ENCODE measurements at places on chromosomes 13 and 19. TPM values are rescaled to one million over a fixed set of nuclear protein-coding genes. Genes with fewer than 3 reads are reported as not detected.

The ZNF563 gene
- total RNA-seq, result 6.0 TPM

The ZNF560 gene
- not detected for total RNA-seq

The CCDC122 gene
- total RNA-seq, result 5.2 TPM

The KLK6 gene
- 8.8 TPM for total RNA-seq

DNA sequence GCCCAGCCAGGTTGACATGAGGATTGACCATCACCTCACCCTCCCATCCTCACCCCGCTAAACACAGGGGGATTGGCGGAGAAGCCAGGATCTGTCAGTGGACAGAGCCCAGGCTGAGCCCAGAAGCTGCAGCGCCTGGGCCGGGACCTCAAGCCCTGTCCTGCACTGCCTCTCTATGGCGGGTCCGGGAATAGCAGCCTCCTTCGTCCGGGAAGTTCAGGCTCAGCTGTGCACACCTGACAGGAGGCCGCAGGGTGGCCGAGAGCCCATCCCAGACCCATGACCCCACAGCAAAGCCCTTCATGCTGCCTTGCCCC, 67.8 kb downstream of the SPACA7 start:
- peak; percentile 74 for DNase-seq

DNA sequence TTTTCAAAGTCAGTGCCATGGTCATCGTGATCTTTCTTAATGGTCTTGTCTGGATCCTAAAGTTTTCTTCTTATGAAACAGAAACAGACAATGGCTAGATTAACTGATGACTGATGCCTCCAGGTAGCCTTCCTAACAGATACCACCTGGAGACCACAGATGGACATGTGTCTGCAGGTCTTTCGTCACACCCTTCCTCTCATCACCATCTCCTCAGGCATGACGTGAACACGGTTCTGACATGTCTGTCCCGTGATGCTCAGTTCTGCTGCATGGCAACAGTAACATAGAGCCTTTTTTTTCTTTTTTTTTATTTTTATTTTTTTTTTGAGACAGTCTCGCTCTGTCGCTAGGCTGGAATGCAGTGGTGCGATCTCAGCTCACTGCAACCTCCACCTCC, 13.1 kb upstream of the LAMP1 start:
- no peak for DNase-seq

DNA sequence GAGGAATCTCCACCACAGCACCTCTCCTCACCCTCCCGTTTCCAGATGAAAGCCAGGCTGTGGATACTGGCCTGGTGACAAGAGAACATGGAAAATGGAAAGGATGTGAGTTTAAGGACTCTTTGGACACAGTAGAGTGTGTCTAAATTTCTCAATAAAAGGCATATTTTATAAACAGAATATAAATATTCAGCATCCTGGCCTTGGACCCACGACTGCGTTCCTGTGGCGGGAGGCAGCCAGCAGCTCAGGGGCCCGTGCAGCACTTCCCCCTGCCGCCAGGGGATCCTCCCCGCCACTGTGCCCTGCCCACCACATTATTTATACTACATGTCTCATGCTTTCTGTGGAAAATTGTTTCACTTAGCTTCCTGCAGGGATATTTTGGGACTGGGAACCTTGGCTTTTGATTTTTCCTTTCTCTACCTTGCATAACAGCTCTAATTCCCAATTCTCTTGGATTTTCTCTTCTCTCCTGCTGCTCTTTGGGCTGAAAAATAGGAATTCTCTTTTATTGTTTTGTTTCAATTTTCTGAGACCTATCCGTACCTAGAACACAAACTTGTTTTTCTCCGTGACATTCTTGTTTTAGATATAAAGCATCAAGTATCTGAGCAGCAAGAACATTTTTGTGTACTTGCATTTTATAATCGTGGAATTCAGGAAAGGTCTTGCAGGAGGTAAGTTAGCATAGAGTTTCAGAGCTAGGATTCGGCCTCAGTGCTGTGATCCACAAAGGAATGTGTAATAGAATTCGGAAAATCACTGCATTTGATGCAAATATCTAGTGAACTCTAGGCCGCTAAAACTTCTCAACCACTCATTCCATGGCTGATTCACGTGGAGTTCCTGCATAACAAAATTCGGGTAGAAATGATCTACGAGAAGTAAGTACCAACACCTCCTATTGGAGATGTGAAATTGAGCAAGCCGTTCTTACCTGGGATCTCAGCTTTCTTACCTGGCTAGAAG, 107.7 kb upstream of the SPATA13 start:
- no peak for DNase-seq

GRCh38 chr13:30645629-30646028, 27.9 kb downstream of the USPL1 start:
- no peak for DNase-seq

- DNase-seq, result no peak
These were observed 926.8 kb downstream of the DIAPH3 start for GRCh38 chr13:59236944-59237343.

GRCh38 chr19:35805526-35806102, 7.0 kb downstream of the PRODH2 start:
- no peak for DNase-seq

- DNase-seq, result no peak
These were observed 18.6 kb downstream of the LAIR2 start for GRCh38 chr19:54521022-54521859.

GRCh38 chr13:26619358-26619757, 61.9 kb downstream of the WASF3 start:
- DNase-seq, result no peak

GRCh38 chr13:94673851-94674250, 38.5 kb downstream of the SOX21 start:
- DNase-seq, result no peak

Measured in sciatic nerve (tissue), 2 donors.